ENCODE measurements at places on chromosomes 2 and 18.

- DNase-seq: no peak
Observed at GRCh38 chr18:54561706-54562267, 29.3 kb upstream of the DYNAP start.

DNA sequence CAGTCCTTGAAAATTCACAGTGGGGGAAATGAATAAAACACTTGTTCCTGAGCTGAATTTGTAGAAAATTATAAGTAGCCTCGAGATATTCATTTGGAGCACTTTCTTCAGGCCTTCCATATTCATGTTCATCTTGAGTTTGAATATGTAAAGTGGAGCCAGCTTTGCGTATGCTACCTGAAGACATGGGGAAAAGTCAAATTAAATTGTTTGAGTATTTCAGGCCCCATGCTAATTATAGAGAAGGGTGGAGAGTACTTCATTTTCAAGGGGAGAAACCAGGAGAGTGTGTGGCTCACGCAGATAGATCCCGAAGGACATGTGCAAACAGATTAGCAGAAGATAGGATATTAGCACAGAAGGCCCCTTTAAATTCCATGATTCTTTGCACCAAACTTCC is 7.7 kb downstream of the RPRM start:
- DNase-seq: no peak

GRCh38 chr2:169561364-169561763 is 12.3 kb downstream of the FASTKD1 start:
- no peak for DNase-seq

- no peak for DNase-seq
Observed at GRCh38 chr2:68391869-68392268, 26.8 kb downstream of the PLEK start.

GRCh38 chr18:32299484-32299883 is 109.6 kb downstream of the MEP1B start:
- no peak for DNase-seq
